ENCODE measurements at places on chromosomes 1 and 21. TPM values are rescaled to one million over a fixed set of nuclear protein-coding genes. Genes with fewer than 3 reads are reported as not detected.

GRCh38 chr1:61419657-61420056 lies 305.3 kb downstream of the TM2D1 start:
- no peak for DNase-seq

DNA sequence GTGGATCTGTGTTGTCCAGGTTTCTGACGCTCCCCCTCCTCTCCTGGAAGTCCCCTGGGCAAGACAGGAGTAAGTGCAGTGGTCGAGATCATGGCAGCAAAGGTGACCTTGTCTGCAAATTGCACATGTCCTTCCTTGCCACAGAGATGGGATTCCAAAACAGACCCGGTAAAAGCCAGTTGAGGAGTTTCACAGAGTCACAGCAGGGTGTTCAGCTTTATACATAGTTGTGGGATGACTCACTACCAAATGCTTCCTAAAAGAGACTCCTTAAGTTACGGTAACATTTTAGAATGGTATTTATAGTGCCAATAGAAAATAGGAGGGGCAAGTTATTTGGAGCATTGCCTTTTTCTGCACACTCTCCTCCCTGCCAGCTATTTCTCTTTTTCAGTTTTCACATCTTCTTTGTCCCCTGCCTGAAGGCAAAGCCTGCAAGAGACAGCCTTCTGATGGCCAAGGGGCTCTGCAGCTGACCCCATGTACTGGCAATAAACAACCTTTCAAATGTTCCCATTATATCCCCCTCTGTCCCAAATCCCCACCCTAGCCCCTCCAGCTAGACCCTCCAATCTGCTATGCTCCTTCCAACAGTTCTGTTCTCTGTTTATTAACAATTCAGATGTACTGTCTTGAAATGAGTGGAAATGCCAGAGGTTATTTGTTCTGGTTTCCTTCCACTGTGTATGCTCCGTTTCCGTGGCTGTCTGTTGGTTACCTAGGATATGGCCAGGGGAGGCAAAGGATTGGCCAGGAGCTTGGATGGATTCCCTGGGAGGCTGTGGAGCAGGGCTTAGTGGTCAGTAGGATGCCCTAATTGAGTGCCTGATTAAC lies 115.0 kb downstream of the TGFB2 start:
- peak; percentile 59 for DNase-seq

The NLRP3 gene
- not detected for total RNA-seq

GRCh38 chr21:21481239-21481638 lies 483.0 kb downstream of the NCAM2 start:
- DNase-seq: no peak

GRCh38 chr1:12539705-12540579 lies 78.1 kb downstream of the DHRS3 start:
- peak; percentile 83 for DNase-seq

DNA sequence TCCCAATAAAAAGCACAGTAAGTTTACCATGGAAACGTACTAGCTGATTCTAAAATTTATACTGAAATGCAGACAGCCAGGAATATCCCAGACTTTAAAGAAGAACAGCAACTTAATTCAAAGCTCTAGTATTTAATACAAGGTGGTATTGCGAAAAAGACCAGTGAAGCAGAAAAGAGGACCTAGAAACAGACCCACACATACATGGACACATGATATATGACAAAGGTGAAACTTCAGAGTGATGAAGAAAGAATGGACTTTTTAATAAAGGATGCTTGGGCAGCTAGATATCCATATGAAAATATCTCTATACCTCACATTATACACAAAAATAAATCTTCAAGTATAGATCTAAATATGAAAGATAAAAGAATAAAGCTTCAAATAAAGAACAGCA lies 62.6 kb downstream of the COP1 start:
- no peak for DNase-seq

DNA sequence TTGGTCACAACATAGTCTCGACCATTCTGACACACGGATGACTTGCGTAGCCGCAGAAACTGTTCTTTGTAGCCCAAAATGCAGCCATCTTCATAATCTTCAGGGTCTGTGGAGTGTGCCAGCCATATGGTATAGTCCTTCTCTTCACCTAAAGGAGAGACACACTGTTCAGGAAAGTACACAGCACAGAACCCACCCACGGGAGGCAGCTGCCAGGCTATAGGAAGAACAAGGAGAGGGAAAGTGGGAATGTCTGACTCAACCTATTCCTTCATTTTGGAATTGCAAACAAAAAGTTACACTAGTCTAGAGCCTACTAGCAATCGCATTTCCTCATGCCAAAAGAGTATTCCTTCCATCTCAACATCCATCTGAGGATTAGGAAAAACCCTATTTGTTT lies 16.2 kb upstream of the MYBPHL start:
- no peak for DNase-seq

- DNase-seq: no peak
Observed at GRCh38 chr1:177329871-177330270, 159.1 kb downstream of the BRINP2 start.

The SPATA17 gene
- 2.5 TPM for total RNA-seq

The CYP4A11 gene
- not detected for total RNA-seq

The LAX1 gene
- 0.12 TPM for total RNA-seq

The ARHGEF19 gene
- total RNA-seq: 59.7 TPM

GRCh38 chr1:151611288-151611790 lies 511 bp upstream of the SNX27 start:
- DNase-seq: no peak

DNA sequence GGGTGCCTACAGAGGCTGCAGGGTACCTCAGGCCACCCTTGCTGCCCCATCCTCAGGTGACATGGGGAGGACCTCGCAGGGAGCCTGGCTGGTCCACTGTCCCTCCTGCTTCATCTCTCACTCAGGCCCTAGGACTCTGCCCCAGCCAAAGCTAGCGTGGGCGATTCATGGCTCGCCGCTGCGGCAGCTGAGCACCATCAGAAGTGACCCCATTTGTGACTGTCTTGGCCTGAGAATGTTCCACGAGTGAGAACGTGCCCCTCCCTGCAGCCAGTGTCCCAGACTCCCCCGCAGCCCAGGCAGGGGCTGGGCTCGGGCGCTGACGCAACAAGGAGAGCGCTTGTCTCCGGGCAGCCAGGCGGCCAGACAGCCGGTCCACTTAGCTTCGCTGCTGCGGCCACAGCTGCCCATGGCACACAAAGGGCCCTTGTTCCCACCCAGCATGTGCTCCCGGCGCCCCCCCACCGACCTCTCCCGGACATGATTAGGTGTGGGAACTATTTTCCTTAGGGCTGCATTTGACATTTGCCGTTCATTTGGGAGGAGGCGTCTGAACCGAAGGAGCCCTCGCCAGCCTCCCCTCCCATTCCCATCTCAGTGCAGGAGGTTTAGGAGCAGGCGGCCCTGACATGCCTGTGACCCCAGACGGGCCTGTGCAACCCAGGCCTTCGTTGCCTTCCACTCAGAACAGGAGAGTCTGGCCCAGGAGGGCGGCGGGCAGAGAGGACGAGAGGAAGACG lies 19.3 kb upstream of the POFUT2 start:
- no peak for DNase-seq

The LDLRAD1 gene
- 0.30 TPM for total RNA-seq

DNA sequence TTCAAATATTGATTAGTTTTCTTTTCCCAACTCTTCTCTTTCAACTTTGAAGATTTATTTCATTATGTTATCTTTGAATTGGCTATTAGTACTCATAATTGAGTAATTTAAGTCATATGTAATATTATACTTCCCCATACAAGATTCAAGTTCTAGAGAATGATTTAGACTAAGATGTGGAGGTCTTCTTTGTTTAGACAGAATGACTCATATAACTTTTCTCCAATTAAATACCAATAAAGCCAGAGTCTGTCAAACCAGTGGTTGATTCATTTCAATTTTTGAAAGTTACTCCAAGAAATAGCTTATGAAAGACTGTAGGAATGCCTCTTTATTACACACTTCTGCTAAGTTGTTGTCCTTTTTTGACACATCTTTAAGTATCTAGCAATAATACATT lies 115.8 kb upstream of the SLC35F3 start:
- DNase-seq: no peak

DNA sequence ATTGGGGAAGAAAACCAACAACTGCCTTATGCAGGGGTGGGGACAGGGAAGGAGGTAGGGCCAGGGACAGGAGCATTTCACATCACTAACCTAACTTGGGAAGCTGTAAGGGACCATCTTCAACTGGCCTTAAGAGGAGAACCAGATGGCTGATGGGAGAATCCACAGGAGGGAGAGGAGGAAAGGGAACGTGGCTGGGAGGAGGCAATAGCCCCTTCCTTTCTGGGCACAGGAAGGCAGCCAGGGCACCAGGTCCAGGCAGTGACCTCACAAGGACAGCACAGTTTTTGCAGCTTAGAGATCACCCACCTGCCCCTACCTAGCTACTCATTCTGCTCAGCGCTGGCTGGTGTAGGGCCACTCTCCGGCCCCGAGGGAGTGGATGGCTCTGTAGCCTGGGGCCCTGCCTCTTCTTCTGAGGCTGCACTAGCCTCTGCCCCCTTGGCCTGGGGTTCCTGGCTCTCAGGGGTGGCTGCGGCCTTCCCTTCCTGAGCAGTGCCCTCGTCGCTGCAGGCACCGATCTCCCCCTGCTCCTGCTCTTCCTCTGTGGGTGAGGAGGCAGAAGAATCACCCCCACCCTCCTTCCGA lies 1.7 kb downstream of the MARCKSL1 start:
- no peak for DNase-seq

Measured in HCT116 (cell line).